ENCODE measurements at places on chromosomes 6 and 20.

DNA sequence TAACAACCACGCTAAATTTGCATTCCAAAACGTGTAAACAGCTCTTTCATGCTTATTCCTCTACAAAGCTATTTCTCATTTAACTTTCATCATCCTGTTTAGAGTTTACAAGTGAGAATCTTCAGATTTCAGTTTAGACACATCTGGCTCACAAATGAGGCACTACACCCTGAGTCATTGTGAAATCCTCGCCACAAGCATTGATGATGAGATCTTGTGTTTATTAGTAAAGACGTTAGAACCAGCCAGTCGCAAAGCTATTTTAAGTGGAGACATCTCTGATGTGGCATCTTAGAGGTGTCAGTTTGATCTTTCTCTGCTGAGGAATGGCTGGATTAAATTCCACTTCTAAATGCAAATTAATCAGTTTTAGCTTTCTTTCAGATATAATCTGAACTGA, 8.3 kb upstream of the ISM1 start:
- DNase-seq = no peak

- no peak for DNase-seq
Observed at GRCh38 chr6:163490826-163491577, 76.5 kb downstream of the QKI start.

DNA sequence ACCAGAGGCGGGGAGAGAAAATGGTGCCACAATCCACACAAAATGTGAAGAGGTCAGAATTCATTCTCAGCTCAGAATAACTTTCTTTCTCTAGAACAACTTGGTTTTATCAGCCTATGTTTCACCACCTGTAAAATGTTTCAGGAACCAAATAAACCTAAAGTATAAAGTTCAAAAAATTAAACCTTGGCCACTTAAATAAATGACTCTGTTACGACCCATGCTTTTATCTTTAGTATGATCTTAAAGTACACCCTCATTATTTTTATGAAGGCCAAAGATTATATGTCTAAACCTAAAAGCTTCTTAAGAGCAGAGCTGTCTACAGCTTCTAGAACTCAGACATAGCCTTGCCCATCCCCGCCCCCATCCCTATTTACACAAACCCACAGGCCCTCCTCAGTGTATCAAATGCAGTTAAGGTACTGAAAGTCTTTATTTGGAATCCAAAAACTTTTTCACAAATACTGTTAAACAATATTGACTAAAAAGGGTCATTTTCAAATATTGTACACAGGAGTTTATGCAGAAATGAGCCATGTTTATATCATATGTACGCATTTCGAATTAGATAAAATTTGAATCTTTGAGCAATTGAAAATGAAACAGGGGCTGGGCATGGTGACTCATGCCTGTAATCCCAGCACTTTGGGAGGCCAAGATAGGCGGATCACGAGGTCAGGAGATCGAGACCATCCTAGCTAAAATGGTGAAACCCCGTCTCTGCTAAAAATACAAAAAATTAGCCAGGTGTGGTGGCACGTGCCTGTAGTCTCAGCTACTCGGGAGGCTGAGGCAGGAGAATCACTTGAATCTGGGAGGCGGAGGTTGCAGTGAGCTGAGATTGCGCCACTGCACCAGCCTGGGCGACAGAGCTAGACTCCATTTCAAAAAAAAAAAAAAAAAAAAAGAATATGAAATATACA, 5.7 kb upstream of the NHSL1 start:
- no peak for DNase-seq

GRCh38 chr20:6766433-6766832, 1.1 kb upstream of the BMP2 start:
- no peak for DNase-seq

DNA sequence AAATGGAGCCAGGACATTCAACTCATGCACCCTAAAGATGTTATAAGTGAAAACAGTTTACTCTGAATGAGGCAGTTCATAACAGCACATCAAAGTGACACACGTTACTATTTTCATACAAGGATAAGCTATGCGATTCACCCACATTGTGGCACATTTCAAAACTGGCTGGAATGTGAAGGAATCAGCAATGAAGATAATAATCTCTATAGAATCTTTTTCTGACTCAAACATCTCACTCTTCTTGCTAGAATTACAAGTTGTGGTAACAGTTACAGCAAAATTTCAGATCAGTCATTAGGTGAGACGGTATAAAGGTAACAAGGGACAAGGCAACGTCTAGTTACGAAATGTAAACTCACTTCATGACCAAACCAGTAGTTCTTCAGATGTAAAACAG, 17.5 kb downstream of the TMEM244 start:
- DNase-seq = no peak

GRCh38 chr6:34391786-34392496, 528 bp downstream of the NUDT3 start:
- peak; percentile 46 for DNase-seq

- peak; percentile 16 for DNase-seq
Observed at GRCh38 chr20:25539742-25540672, 45.3 kb downstream of the NINL start.

DNA sequence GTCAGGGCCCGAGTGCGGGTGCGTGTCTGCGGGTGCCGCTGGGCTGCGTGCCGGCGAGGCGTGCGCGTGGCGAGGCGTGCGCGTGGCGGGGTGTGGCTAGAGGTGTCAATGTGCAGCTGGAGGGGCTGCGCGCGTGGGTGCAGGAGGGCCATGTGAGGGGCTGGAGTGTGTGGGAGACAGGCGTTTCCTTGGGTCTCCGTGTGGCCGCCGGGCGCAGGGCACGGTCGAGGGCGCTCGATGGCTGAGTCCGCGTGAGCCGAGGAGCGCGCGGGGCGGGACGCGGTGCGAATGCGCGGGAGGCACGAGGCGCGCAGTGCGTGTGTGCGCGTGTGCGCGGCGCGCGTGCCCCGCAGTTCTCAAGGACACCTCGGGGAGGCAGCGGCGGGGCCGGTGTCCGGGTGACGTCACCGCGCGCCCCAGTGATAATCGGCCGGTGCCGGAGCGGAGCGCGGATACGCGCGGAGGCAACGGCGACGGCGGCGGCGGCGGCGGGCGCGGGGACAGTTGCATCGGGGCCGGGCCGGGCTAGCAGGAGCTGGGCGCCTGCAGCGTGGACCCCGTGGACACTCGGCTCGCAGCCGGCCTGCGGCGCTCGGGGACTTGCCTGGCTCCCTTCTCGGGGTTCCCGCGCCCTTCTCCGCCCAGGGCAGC, 38.7 kb downstream of the YTHDF1 start:
- no peak for DNase-seq

GRCh38 chr6:42963855-42964605, 3.5 kb downstream of the GNMT start:
- peak; percentile 60 for DNase-seq

DNA sequence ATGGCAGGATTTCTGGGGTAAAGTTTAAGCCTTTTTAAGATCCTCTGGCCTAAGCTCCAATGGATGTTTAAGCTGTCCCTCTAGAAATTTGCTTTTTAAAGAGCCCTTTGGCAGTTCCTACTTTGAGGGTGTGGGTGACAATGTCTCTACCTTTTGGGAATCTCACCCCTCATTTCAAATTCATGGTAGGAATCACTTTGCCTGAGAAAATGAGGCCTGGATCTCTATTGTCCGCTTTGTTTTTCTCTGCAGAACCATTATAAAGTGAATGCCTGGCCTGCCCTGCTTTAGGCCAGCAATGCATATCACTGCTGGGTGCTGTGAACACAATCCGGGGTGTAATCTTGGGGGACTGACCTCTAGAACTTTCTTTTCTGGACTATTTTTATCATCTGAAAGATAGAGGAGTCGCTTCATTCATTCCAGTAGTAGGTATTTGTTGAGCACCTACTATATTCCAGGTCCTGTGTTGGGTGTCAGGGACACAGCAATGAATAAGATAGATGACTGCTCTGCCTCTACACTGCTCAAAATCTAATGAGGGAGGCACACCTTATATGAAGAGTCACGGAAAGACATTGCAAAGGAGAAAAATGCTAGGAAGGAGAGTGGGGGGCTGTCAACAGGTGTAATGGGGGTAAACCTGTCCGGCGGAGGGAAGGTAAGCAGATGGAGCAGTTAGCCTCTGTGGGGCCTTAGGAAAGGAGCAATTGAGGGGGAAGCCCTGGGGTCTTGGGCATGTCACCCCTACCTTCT, 8.6 kb upstream of the COMMD7 start:
- DNase-seq = no peak

DNA sequence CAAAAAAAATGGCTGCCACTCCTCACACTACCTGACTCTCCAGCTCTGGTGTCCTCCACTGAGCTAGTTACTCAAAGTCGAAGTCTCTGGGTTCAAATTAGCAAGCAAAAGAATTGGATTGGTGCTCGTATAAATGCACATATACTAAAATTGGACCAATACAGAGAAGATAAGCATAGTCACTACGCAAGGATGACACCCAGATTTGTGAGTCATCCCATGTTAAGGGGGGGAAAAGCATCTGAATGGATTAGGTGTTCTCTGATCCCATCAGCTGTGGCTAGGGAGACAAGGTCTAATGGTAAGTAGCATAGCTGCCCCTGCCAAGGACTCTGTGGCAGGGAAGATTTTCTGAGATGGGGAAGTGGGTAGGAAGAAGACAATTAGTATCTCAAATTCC, 18.3 kb upstream of the AMD1 start:
- no peak for DNase-seq

DNA sequence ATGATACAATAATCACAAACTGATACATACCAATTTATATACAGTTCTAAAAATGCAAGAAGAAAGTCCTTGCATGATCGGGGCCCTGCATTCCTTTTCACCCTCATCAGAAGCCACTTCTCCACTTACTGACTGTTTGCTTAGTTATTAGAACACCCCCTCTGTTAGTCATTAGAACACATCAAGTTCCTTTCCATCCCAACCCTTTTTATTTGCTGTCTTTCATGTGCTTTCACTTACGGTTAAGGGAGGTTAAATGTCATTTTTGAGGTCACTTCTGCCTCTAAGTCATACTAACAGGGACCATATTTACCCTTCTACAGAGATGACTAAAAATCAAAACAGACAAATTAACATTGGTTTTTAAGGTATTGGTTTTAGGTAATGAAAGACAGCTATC, 149.1 kb downstream of the LMBRD1 start:
- DNase-seq = no peak

DNA sequence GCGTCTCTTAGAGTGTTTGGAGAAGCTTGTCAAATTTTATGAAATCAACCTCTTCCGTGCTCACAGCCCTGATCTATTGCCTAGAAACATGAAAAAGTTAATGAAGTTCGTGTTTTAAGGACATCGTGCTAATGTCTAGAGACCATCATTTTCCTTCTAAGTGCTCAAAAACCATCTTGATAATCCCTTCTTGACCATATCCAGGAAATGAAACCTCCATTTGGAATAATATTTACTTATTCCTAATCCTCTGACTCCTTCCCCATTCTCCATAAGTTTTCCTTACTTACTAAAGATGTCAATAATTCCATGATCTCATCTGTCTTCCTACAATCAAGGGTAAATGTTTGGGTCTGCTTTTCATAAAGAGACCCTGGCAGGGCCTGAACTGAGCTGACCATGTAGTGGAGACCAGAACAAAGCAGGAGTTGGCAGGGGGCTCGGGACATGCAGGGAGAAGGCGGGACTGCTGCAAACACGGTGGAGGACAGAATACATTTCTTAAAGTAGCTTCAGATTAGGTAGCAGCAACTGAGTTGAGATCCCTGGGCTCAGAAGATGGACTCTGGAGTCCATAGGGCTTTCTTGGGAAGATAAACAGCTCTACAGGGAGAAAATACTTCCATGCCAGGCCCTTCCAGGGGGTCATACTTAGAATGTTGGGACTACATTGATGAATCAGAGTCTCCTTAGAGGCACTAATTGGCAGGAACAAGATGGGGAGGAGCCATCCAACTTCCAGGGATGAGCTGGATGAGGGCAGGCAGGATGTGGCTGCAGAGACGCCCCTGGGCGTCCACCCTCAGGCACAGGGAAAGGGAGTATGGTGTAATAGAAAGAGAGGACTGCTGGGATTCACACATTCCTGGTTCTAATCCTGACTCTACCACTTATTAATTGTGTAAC, 100.7 kb downstream of the RIN2 start:
- DNase-seq = no peak

GRCh38 chr20:50290112-50290511, 99.5 kb downstream of the CEBPB start:
- DNase-seq = no peak

DNA sequence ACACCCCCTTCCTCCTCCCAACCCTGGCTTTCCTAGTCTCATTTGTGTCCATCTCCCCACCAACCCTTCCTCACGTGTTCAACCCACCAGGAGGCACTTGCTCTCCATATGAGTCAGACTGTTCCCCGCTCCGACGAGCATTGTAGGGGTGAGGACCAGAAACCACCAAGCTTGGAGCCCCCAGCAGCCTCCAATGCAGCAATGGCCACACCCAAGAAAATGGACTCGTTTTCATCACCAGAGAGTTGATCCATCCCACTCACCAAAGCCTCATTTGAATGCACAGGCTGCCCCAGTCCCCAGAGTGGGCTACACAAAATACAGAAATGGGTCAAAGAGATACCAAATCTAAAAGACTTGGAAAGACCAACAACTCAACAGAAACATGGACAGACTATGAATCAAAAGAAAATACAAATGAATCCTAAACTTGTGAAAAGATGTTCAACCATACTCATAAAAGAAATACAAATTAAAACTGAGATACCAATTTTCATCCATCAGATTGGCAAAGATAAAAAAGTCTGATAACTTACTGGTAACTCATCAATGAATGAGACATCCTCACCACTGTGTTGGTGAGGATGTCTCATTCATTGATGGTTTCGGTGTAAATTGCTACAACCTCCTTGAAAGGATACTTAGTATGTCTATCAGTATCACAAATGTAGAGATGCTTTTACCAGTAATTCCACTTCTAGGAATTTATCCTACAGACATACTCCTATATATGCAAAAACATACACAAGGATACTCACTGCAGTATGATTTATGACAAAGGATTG, 68.1 kb downstream of the TRERF1 start:
- no peak for DNase-seq

- no peak for DNase-seq
Observed at GRCh38 chr6:93896081-93896480, 476.7 kb upstream of the EPHA7 start.

DNA sequence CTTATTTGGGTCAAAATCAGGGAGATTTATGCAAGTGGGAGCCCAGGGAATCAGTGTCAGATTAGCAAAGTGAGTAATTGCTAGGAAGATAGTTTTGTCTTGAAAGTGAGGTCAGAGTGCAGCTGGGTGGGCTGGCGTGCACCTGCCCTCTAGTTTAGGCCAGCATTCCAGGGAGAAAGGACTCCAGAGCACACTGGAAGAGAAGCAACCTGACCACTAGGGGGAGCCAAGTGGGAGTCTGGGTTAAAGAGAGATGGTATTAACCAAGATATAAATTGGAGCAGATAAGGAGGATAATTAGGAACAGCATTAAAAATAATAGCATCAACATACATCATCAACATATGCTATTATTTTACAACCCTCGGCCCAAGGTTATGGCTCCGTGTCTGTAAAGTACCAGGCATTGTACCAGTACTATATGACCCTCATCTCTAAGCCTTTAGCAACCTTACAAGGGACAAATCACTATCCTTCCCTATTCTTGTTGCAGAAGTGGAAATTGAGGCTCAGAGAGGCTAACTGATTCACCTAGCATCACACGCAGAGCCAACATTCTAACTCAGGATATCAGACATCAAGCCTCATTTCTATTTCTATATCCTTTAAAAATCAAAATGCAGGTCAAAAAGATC, 57.8 kb downstream of the SLC2A10 start:
- peak; percentile 22 for DNase-seq

GRCh38 chr6:153976921-153977693, 61.9 kb upstream of the OPRM1 start:
- no peak for DNase-seq

- no peak for DNase-seq
Observed at GRCh38 chr6:53827531-53827930, 32.7 kb downstream of the LRRC1 start.

Measured in Kasumi-1 (cell line).